ENCODE measurements at places on chromosomes 2 and 18.

- DNase-seq, result no peak
These were observed 1039.0 kb downstream of the SOCS6 start for GRCh38 chr18:71327850-71328249.

- DNase-seq, result no peak
These were observed 8.4 kb upstream of the VAPA start for GRCh38 chr18:9905401-9905922.

GRCh38 chr2:177338177-177338721 lies 54.3 kb upstream of the AGPS start:
- DNase-seq, result no peak

DNA sequence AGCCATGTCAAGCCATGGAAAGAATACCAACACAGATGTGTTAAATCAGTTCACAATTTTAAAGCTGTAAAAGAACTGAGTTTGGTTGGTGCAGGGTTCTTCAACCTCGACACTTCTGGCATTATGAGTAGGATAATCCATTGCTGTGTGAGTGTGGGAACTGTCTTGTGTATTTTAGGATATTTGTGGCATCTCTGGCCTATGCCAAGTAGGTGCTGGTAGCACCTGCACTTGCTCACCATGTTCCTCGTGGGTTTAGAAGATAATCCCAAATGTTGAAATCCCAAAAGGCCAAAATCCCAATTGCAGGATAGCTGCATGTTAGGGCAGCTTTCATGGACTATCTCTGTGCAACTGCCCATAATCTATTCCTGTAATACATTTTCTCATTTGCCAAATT lies 3.8 kb downstream of the KRCC1 start:
- DNase-seq, result no peak

- DNase-seq, result no peak
These were observed 46.0 kb downstream of the ARHGEF33 start for GRCh38 chr2:38935568-38936172.

GRCh38 chr2:184620367-184620766 lies 22.0 kb downstream of the ZNF804A start:
- DNase-seq, result no peak

- no peak for DNase-seq
These were observed 15.1 kb upstream of the CCBE1 start for GRCh38 chr18:59712311-59712710.

DNA sequence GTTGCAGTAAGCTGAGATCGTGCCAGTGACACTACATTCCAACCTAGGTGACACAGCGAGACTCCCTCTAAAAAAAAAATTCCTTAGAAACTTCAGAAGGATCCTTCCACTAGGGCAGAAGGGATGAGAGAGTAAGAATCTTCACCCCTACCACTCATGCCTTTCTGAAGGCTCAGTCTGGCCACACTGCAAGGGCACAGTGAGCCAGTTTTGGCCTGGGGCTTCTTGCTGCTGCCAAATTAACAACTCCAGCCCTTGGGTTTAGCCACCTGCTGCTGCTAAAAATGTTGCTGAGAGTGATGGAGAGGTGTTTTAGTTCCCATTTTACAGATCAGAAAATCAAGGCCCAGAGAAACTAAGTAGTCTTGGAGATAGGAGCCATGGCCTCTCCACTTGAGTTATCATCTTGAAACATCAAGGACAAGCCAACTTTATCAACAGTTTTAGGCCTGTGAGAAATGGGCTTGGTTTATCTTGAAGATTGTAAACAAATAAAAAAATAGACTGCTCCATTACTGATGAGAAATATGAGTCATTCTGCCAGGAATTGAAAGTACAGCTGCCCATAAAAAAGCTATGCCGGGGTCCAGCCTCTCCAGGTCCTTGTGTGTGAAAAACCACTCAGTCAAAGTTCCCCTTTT lies 31.9 kb upstream of the CASP8 start:
- no peak for DNase-seq
